T-helper 9 cell (primary cell): ENCODE measurements at places on chromosomes 4 and X.

GRCh38 chr4:112318239-112319142 lies 21.3 kb downstream of the ALPK1 start:
- no peak for DNase-seq

- DNase-seq = no peak
These were observed 80.0 kb downstream of the ZNF674 start for GRCh38 chrX:46465203-46465602.

- DNase-seq = no peak
These were observed 102.0 kb downstream of the HDAC8 start for GRCh38 chrX:72470532-72471223.

DNA sequence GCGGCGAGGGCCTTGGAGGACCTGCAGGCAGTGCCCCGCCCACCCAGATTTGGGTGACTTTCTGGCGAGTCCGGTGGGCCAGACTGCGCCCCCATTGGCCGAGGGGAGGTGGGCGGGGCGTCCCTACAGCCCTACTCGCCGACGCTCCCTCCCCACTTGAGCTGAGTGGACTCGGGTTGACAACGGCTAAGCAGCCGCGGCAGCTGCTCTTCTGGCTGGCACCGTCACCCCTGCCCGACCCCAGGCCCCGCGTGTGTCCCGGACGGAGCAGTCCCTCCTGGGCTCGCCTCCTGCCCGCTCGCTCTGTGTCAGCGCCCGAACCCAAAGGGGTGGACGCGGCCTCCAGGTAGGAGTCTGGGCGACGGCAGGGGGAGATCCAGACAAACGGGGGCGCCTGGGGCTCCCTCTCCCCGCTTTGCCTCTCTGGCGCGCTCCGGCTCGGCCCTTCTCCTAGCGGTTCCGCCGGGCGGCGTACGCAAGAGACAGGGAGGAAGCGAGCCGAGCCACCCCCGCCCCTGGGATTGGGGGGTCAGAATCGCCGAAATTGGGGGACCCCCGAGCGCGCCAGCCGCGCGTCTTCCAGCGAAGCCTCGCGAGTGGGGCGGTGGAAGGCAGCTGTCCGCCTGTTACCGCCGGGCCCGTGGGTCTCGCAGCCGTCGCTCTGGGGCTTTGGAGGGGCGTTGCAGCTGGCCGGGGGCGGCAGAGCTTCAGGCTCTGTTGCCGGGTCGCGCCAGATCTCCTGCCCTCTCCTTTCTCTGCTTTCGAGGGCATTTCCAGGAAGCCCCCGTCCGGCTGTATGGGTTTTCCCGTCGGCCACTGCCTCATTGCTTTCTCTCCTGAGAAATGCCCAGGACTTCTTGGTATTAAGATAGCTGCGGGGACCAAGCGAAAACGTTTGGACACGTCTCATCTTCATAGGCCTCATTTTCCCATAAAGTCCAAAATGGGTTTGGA lies 46.3 kb downstream of the STARD8 start:
- no peak for DNase-seq

DNA sequence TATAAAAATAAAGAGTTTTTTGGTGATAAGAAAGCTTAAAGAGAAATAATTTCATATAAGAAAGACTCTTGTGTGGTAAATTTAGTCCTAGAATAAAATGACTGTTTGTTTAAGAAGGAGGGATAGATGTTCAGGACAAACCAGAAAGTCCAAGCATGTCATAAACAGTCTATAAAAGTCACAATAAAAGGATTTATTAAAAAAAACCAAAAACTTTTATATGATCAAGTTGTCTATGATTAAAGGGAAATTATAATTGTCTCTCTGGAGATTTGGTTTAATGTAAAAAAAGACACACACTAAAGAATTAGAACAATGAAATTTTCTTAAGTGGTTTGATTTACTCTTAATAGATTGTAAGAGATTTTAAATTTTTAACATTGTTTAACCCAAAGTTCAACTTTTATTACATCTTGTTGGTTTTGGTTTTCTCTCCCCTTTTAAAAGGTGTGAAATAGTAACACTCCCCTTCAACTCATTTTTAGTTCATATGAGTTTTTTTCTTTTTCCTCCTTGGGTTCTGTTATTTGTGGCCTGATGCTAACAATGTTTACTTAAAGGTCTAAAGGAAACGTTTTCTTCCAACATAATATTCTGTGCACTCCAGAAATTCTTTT lies 89.7 kb downstream of the PDHA2 start:
- no peak for DNase-seq

- DNase-seq = peak; percentile 3
These were observed 80.0 kb downstream of the ARSJ start for GRCh38 chr4:113899271-113900070.

GRCh38 chrX:84047339-84047738 lies 140.7 kb downstream of the RPS6KA6 start:
- no peak for DNase-seq

- DNase-seq = no peak
These were observed 149.2 kb downstream of the BCOR start for GRCh38 chrX:39948582-39948981.

GRCh38 chrX:31201503-31201902 lies 129.7 kb upstream of the FTHL17 start:
- DNase-seq = no peak

GRCh38 chr4:1793940-1794808 lies 1.1 kb downstream of the FGFR3 start:
- DNase-seq = no peak

GRCh38 chr4:6478546-6479220 lies 6.3 kb upstream of the PPP2R2C start:
- no peak for DNase-seq

DNA sequence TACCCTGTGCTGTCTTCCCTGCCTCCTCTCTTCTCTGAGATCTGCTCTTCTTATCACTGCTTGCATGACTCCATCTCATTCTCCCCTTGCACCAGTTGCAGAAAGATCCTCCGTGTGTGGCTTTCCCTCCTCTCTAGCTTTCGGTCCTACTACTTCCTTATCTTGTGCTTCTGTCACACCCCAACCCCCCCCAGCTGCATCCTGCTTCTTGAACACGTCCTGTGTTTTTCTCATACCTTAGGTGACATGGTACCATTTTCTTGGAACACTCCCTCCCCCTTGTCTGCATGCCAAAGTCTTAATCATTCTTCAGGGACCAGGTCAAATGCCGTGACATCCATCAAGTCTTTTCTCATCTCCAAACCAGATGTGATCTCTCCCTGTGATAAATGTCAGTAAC lies 46.4 kb downstream of the FHL1 start:
- DNase-seq = no peak

- DNase-seq = no peak
These were observed 244.2 kb upstream of the GRID2 start for GRCh38 chr4:92059615-92060014.

GRCh38 chr4:7816771-7817170 lies 122.9 kb downstream of the AFAP1 start:
- DNase-seq = no peak

GRCh38 chrX:48753708-48754228 lies 7.8 kb upstream of the GLOD5 start:
- DNase-seq = no peak

GRCh38 chr4:177118596-177118995 lies 191.1 kb upstream of the NEIL3 start:
- DNase-seq = no peak

GRCh38 chr4:72286185-72286584 lies 254.4 kb downstream of the NPFFR2 start:
- DNase-seq = no peak

GRCh38 chr4:8024073-8024786 lies 84.6 kb upstream of the AFAP1 start:
- DNase-seq = no peak

DNA sequence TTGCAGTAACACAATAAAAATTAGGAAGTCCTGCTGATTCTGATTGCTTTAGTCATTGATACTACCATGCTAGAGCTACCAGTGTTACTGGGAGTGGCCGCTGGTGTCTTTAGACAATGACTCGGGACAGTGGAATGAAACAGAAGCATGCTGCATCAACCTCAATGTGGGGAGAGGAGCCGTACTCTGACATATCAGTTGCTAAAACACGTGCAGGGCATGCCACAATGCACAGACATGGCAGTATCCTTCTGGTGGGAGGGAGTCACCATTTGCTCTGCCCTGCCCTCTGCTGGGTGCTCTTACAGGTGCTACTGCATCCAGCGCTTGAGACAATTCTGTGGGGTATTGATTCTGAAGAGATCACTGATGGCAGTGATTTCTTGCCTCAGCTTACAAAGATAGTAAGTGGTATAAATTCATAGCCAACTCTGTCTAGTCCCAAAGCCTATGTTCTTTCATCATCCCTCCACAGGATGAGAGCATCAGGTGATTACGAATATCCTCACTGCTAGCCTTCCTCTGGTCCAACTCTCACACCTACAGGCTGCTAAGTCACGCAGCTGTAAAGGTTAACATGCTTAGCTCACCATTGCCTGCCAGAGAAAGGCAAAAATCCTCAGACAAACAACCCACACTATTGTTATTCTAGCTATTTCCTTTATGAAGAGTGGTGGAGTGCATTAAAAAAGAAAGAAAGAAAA lies 43.7 kb downstream of the NSG1 start:
- DNase-seq = peak; percentile 38

GRCh38 chr4:113977526-113977855 lies 2.0 kb downstream of the ARSJ start:
- no peak for DNase-seq

GRCh38 chrX:13372203-13372980 lies 52.5 kb upstream of the ATXN3L start:
- no peak for DNase-seq

GRCh38 chr4:30916337-30917274 lies 196.4 kb downstream of the PCDH7 start:
- no peak for DNase-seq

- DNase-seq = no peak
These were observed 14.0 kb upstream of the TTC29 start for GRCh38 chr4:146959692-146960091.

DNA sequence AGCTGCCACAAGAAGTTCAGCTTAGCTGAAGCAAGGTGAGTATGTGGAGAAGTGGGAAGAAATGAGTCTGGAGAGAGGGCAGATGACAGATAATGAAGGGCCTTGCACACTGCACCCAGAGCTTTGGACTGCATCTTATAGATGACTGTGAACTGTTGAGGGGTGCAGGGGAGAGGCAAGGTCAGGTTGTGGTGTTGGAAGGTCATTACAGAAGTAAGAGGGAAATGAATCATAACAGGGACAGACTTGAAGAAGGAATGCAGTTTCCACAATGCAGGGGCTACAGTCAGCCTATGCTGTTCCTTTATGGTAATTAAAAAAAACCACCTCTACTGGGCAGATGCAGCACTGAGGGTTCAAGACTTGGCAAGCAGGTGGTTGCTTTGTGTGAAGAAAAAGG lies 4.8 kb upstream of the IGFBP7 start:
- no peak for DNase-seq

DNA sequence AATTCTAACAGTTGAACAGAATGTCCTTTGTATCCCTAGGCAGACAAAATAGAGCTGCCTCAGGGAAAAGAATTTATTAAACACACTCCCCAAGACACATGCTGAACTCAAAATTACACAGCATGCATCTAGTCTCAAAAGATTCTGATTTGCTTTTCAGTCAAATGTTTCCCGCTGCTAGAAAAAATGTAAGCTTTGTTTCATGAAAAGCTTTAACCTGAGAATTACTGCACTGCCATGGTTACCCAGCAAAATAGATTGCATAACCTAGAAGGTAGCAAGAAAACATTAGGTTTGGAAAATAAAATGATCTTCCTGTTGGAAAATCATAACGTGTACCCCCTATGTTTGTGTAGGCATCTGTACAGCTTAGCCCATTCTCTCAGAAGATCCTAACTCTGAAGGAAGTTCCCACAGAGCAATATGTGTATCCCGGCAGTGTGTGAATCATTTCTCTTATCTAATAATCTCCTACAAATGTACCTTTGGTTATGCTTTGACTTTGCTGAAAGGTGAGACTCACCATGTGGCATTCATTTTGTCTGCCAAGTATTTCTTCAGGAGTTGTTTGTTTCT lies 646.9 kb downstream of the STPG2 start:
- DNase-seq = no peak

- peak; percentile 39 for DNase-seq
These were observed at the start of gene NAP1L3 for GRCh38 chrX:93673056-93673868. Gene NAP1L3 (minus strand): TSS chrX:93673578. CDS start chrX:93673304, 274 bp downstream.

DNA sequence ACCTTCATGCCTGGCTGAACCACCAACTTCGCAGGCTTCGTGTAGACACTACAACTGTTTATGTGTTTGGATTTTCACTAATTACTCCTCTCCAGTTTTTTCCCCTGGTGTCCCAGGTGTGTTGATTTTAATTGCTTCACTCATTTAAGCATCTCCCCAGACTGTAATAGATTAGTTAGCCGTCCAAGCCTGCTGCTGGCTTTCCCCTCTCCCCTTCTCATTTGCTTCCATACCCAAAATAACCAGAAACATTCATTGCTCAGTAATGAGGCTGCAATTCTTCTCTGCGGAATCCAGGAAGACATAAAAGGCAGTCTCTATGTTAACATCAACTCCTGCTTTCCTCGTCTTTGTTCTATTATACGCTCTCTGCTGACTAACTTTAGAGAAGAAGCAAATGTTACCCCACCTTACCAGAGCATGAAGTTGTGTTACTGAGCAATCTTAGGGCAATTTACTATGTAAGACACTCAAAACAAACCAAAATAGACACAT lies 37.9 kb upstream of the SCRG1 start:
- no peak for DNase-seq

DNA sequence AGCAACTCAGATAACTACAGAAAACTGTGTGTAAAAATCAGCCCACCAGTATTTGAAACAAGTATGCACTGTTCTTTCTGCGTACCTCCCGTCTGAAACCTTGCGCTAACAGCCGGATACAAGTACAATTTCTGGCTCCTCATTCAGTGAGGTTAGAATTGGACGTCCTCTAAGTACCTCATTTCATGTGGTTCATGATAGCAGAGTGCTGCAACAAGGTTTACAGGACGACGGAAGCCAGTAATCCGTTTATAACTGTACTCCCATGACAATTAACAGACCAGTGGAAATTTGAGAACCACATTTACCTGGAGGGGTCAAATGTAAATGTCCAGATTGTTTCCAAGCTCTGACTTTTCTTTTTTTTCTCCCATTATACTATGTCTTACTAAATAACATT lies 52.9 kb upstream of the TENM3 start:
- no peak for DNase-seq
